Hypothalamus (tissue), 51 donors: ENCODE measurements at places on chromosomes 2 and 18.

- no peak for DNase-seq
Measured at GRCh38 chr2:58207189-58207588, 33.9 kb downstream of the FANCL start.

DNA sequence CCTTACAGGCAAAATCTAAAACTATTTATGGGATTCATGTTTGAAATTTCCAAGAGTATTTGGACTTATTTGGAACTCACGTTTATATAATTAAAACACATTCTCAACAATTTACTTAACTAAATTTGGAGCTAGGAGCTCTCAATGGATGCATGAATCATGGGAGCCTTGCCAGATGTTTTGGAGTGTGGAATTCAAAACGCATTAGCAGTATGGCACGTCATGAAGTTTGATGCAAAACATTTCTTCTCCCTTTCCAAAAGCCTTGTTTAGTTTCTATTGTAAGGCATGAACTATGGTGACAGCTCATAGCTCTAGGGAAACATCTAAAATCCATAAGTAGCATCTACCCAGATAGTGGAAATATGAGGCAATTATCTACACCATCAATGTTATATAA lies 701.6 kb downstream of the SATB2 start:
- no peak for DNase-seq

- no peak for DNase-seq
Measured at GRCh38 chr2:62747876-62748275, 42.4 kb downstream of the EHBP1 start.

DNA sequence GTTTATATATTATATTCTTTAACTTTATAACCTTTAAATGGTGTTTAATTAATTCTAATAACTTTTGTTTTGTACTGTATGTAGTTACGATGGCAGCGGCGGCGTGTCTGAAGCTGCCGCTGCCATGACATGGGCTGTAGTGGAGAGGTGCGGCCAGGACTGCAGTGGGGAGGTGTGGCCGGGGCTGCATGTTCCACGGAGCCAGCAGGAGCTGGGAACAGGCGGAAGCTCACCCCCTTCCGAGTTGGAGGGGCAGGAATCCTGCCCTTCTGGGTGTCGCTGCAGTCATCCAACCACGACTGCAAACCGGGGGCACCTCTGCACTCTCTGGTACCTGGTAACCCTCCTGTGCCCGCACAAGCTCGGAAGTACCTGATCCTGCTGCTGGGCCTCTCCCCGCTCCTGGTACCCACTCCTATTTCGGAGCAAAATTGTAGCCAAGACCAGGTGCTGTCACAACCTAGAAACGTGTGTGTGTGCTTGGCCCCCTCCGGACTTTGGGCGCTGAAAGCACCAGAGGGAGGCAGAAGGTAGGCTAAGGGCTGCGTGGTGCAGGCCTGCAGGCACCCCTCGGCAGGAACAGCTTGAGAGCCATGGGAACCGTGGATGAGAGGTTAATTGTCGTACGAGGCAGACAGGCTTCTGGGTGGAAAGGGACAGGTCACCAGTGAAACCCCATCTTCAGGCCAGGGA lies 1329.7 kb upstream of the SLC39A10 start:
- no peak for DNase-seq

DNA sequence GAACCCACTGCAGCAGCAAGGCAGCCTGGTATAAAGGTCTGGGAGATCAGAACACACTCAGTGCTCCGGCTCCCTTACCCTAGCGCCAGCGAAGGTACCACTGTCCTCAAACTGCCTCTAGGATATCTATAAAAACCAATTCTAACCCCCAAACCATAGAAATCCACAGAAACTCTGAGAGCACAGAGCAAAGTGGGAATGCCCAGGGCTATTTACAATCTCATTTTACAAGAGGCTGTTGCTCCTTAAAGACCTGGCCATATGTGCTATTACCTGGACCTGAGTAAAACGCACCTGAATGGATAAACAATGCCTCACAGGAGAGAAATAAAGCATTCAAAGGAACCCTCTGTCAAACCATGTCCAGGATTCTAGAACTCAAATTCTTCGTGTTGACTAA lies 4.3 kb downstream of the STK39 start:
- no peak for DNase-seq

DNA sequence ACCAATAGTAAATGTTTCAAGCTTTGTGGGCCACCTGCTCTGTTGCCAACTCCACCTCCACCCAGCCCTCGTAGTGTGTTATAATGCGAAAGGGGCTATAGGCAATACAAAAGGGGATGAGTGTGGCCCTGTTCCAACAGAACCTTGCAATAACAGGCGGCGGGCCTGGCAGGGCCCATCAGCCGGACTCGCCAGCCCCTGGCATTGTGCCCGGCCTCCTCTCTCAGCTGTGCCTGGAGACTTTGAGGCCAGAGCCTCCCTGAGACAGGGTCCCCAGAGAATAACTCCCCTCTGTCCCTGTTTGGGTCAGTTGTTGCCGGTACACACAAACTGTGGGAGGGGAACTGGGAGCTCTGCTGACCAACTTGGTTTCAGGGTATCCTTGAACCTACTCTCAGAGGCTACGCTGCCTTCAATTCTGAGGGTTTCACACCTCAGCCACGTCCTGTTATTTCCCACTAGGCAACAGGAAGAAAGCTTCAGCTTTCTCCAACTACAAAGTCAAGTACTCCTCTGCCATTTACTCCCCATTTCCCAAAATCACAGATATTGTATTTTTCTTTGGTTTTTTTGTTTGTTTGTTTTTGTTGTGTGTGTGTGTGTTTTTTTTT lies 58.0 kb upstream of the ZNF236 start:
- DNase-seq, result no peak

DNA sequence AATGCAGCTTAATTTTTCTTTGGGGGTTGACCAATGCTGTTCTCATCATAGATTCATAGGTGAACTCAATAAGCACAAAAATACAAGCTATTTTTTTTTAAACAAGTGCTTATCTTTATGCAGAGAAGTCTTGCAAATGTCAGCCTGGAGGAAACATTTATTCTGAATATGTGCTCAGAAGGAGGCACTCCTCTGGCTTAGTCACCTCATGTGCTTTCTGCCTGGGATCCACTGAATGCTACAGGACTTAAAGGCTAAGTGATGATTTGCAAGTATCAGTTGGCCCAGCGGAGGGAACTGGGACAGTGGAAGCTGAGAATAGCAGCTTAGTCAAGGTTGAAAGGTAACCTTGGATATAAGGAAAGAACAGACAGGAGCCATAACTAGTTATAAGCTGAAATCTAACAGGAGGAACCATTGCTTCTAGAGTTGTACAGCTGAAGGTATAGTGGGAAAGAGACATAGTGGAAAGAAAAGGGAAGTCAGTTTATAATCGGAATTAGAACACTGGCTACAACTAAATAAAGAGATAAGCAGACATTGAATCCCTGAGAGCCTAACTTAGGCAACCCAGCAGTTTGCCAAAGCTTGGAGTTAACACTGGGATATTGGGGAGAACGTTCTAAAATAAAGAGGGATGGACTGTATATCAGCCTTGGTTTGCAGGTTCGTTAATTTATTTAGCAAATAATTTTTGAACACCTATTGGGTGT lies 488.7 kb downstream of the SUCLG1 start:
- DNase-seq, result no peak

DNA sequence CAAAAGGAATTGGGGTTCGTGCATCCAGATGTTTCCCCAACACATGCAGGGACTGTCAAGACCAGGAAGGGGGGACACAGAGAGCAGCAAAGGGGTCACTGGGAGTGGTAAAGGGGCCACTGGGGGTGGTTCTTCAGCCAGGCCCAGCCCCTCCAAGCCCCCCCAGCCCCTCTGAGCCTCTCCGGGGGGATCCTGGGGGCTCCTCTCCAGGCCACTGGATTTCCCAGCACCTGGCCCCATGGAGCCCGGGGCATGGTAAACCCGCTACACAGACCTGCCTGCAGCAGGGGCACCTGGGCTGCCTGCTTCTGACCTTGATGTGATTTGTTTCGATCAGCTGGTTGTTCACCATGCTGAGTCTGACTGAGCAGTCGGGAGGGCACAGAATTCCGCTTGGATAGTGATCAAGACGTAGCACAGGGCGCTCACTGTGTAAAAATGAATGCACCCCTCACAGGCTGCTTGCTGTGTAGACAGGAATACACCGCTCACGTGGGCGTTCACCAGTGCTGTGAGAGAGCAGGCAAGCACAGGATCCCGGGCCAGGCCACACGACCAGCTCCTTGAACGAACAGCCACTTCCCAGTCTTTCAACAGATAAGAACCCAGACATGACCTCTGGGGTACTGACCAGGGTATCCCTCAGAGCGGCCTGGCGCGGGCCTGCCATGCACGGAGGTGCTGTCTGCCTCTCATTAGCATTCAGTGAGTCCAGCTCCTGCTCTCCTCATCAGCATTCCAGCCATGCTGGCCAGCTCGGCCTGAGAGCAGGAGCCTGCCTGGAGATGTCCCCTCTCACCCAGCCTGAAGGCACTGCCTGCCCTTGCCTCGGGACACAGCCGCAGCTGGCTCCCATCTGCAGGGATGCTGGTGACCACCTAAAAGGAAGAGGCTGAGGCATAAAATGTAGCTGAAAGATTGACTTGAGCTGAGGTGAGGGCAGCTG lies 73.3 kb upstream of the OTOS start:
- peak; percentile 50 for DNase-seq

DNA sequence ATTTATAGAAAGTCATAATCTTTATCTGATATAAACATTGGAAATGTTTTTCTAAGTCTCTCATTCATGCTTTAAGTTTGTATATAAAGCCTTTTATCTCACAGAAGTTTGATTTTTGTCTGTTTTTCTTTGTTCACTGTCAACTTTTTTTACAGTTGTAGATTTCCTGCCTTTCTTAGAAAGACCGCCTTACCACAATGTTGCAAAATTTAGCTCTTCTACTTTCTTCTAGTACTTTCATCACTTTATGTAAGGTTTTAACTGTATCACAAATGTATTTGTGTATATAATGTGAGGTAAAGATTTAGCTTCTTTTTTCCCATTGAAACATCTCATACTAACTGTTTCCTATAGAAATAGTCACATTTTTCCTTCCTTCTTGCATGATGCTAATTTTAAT lies 136.1 kb downstream of the DNAH6 start:
- DNase-seq, result no peak

DNA sequence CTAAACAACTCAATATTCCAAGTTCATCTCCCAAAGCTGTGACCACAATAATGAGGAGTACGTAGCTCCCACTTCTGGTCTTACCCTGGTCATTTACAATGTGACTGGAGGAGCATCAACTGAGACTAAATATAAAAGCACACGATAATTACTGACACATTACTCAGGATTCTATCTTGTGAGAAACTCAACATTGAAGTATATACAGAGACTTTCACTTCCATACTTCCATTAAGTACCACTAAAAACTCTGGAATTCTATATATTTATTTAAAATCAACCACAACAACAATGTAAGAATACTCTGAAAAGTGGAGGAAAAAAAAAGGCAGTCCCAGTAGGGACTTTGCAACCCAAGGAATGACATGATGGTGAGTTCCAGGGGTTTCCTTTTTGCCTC lies 61.4 kb downstream of the XDH start:
- DNase-seq, result no peak

DNA sequence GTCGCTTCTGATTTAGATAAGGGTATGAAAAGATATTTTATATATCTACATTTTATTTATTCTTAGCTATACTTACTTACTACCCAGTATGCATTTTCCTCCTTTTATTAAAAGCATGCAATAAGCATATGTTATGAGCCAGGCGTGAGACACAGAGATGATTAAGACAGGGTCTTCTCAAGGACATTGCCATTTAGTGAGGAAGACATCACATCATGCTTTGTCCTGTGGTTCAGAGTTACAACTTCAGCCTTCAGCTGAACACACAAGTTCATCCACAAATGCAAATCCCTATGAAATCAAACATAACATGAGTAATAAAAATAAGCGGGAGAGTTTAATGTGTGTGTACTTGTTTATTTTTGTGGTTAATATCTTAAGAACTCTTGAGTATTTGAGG lies 30.2 kb downstream of the GRHL1 start:
- no peak for DNase-seq

- no peak for DNase-seq
Measured at GRCh38 chr2:161981679-161982250, 92.2 kb downstream of the DPP4 start.

DNA sequence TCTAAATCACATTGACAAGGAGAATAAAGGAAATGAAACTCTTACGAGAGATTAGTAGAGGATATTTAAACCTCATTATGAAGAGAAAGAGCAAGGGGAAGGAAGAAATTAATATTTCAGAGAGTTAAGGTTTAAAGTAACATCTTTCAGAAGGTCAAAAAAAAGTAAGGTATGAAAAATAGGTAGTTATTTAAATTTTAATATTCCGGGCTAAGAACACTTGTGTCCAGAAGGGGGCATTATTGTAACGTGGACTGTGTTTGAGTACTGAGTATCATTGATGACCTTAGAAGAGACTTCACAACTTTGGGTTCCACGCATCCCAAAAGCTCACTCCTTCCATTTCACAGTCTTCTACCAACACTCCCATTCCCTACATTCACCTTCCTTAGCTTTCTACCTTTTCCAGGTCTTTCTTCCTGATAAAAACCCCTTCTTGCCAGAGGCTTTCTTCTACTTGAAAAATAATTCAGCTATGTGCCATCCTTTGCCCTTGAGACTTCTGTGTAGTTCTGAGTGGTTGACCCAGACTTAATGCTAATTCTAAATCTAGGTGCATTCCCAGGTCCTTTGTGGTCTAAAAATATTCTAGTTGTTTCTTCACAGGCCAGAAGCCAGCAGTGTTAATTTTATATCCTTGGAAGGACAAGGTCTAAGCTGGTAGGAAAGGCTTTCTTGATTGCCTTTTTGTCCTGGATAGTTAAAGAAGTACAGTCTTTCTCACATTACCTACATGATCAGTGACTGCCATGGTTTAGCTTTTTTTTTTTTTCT lies 16.5 kb downstream of the DYNC1I2 start:
- DNase-seq, result no peak

DNA sequence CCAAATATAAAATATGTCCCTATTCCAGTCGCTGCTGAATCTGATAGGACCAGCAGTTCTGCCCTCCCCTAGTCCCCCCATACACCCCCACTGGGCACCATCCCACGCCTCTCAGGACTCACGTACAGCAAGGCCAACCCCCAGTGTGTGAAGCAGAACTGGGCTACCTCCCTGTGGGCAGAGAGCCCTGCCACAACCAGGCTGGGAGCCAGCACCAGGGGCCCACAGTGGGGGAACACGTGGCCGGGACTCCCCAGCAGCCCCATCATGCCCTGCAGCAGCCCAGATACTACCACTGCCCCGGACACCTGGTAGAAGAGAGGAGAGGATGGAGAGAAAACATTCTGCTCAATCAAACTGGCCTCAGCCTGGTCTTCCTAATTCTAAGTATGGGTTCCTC lies 1.3 kb downstream of the SLC23A3 start:
- DNase-seq, result no peak

DNA sequence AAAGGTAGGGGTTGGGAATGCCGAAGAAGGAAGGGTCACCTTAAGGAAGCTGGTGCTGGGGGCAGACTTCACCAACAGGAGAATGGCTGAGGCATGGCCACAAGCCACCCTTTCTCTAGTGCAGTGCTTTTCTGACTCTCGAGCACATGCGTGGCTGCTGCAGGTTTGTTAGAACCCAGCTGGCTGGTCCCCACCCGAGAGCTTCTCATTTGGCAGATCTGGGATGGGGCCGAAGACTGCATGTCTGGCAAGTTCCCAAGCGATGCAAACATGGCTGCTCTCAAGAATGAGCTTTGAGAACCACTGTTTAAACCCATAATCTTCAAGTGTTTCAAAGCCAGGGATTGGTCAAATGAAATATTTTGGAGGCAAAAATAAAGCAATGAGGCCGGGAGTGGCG lies 63.2 kb downstream of the LONRF2 start:
- DNase-seq, result no peak

- DNase-seq, result peak; percentile 72
Measured at GRCh38 chr2:46062637-46063412, 234.4 kb upstream of the EPAS1 start.
